ENCODE measurements at places on chromosomes 2 and 18.
A peak's percentile ranks its signal among the peaks of the same experiment; 100 is the strongest.

- no peak for DNase-seq
These were observed 19.2 kb upstream of the SPATA3 start for GRCh38 chr2:230976671-230977171.

GRCh38 chr2:14551069-14551468 is 81.4 kb upstream of the LRATD1 start:
- no peak for DNase-seq

DNA sequence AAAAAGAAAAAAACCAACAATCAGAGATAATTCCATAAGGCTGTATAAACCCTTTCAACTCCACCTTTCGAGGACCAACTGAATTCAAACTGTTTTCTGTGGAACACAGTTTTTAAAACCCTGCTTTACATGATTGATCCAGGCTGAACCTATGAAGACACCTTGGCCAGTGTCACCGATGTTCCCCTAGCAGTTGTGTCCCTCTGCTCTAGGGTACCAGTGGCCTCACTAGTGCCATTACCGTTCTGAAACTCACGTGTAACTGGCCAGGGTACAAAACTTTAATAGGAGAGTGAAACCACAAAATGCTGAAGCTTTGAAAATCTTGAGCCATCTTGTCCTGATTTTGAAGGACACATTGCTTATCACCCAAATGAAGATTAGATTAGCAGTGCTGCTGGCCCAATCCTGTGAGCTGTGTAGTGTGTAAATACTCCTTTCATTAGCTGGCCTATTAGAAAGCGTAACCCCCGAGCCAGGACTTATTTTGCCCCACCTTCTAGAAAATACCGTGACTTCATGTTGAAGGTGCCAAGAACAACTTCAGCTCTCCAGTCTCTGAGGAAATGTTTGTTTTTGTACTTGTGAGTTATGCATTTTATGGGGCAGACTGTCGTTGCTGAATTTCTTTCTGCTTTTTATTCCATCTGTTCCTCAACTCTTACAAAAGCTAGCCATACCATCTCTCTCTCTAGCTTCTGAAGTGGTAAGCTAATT is 147.8 kb upstream of the MAP3K20 start:
- peak; percentile 85 for DNase-seq

DNA sequence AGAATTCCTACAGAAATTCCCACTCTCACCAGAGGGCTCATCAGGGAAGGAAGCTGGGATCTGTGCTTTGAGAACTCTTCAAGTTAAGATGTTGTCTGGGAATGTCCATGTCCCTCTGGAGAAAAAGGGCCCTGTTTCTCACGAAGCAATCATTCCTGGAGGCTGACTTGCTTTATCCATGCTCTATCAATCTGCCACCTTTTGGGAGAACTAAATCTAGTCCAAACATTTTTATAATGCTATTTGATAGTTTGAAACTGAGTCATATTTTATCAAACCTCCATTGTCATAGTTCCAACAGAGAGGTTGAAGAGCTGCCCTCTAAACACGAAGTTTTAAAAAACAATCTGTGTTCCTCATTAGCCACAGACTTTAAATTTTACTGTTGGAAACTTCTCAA is 219.2 kb downstream of the MTX2 start:
- DNase-seq = no peak

DNA sequence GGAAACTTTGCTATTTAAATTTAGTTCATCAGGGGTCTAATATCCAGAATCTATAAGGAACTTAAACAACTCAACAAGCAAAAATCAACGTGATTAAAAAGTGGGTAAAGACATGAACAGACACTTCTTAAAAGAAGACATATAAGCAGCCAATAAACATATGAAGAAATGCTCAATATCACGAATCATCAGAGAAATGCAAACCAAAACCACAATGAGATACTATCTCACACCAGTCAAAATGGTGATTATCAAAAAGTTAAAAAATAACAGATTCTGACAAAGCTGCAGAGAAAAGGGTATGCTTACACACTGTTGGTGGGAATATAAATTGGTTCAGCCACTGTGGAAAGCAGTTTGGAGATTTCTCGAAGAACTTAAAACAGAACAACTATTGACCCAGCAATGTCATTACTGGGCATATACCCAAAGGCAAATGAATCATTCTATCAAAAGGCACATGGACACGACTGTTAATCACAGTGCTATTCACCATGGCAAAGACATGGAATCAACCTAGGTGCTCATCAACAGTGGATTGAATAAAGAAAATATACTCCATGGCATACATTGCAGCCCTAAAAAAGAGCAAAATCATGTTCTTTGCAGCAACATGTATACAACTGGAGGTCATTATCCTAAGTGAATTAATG is 189.9 kb downstream of the SLC4A10 start:
- DNase-seq = no peak

DNA sequence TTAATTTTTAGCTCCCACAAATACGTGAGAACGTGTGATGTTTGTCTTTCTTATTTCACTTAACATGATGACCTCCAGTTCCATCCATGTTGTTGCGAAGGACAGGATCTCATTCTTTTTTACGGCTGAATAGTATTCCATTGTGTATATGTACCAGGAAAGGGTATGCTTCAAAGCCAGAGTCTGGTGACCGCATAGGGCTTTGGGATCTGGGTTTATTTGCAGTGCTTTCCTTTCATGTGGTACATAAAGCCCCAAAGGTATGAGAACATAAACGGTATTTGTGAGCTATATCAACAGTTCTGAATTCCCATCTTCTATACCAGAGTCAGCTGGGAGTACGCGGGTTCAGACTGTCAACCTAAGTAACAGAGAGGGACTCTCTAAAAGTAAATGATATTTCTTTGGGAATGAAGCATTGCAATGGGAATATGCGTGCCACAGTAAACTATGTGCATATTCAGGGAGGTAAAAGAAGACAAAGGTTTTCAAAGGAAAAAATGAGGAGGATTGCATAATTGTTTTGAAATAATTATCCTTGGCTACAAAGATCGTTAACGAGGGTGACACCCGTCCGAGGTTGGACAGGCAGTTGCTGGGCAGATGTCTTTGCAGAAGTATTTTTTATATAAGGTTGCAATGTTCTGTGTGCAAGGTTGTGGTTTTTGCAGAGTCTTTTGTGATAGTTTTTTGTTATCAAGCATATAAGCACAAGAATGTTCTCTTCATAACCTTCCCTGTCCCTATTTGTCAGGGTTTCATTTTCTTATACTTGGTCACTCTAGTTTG is 24.4 kb downstream of the CRYGD start:
- no peak for DNase-seq

GRCh38 chr2:168210216-168210894 is 37.0 kb downstream of the STK39 start:
- no peak for DNase-seq

GRCh38 chr2:6452702-6453481 is 412.8 kb downstream of the CMPK2 start:
- DNase-seq = no peak

- no peak for DNase-seq
These were observed 128.5 kb upstream of the LRP1B start for GRCh38 chr2:142259356-142259755.

DNA sequence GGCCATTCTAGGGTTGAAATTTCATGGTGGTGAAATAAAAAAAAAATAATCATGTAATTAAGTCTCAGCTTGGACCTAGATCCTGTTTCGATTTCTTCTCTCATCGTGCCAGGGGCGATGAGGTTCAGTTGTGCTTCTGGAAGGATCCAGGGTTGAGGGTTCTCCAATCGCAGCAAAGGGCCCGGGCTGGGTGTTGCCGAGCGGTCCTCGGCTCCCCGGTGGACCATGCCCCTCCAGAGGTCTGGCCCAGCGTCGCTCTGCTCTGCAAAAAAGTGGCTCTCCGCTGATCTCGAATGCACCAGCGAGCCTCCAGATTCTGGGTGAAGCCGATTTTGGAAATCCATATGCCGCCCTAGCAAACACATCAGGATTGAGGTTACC is 39.0 kb downstream of the EN1 start:
- peak; percentile 22 for DNase-seq

GRCh38 chr2:43542285-43542933 is 53.4 kb downstream of the THADA start:
- DNase-seq = no peak

- no peak for DNase-seq
These were observed 65.0 kb upstream of the BOD1L2 start for GRCh38 chr18:57081899-57082298.

DNA sequence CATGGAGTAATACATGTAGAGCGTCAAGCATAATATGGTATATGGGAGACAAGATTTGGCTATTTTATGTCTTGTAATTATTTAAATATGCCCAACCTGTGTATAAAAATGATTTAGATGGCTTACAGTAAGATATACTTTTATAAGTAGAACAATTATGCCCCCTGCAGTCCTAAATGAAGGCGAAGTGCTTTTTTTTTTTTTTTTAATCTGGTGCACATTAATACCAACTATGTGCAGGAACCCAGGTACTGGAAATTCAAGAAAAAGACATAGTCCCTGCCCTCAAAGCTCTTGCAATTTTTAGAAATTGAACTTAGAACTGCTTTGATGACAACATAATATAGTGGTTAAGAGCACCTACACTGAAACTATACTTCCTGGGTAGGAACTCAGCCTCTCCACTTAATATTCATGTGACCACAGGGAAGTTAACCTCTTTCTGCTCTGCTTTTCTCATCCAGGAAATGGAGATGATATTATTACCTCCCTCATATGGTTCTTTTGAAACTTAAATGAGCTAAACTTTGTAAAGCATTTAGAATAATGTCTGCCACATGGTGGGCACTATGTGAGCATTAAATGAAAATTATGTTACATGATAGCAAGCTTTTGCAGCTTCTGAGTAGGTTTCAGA is 38.1 kb downstream of the AFTPH start:
- no peak for DNase-seq

All from kidney (tissue), 22 donors.